ENCODE measurements at places on chromosomes 7 and 10.
A peak's percentile ranks its signal among the peaks of the same experiment; 100 is the strongest.

DNA sequence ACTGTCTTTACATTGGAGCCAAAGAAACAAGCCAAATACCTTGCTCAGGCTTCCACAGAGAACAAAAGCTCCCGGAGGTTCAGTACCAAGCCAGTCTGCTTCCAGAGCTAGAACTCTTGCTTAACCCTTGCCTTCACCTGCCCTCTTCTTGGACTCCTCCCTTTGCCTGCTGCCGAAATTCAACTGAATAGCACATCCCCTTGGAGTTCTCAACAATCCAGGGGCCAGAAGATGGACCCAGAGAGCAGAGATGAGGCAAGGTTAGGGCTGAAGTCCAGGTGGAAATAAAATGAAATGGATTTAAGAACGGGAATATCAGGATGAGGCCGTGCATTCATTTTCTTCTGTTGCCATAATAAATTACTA, 876 bp upstream of the PIK3AP1 start:
- no peak for DNase-seq

DNA sequence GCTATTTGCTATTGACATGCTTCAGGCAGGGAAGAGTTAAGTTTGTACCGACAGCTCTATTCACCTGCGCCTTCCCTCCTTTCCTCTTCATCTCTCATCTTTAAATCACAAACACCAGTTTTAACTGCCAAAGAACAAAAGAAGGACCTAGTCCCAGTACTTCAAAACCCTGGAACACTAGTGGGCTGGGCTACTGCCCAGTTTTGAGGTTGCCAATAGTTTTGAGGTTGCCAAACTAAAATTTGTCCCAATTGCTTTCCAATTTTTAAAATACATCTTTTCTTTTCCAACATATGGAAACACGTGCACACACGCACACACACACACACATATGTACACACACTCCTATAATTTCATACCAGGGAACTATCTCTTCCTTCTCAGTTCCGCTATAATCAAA, 130.6 kb upstream of the SLC26A5 start:
- no peak for DNase-seq

DNA sequence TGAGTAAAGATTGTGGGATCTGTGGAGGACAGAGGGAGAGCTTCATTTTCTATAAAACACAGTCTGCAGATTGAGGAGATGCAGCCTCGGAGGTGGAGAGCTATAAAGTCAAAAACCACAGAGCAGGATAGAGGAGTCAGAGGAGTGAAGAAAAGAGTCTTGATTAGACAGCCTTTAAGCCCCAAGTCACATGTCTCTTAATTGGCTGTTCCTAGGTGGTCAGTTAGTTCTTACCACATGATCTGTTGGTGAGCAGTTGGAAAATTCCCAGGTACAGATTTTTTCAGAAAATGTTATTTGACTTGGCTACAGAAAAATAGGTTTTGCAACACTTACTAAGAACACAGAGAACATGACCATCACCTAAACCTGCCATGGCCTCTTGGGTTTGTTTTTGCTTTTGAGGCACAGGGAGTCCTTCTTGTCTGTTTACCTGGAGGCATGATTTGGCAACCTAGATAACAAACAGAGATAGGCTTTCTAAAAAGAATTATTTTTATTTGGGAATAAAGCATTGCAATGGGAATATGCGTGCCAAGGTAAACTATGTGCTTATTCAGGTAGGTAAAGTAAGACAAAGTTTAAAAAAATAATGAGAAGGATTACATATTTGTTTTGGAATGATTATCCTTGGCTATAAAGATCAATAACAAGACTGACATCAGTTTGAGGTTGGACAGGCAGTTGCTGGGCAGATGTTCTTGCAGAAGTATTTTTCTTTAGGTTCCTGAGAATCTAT, 604 bp upstream of the CYP3A43 start:
- DNase-seq, result peak; percentile 11

- no peak for DNase-seq
These were observed 179.1 kb downstream of the ZMYND11 start for GRCh38 chr10:314381-314780.

- peak; percentile 55 for DNase-seq
These were observed 87.7 kb upstream of the PDK4 start for GRCh38 chr7:95684037-95684436.

GRCh38 chr7:148187471-148187870, 403.1 kb upstream of the C7orf33 start:
- DNase-seq, result no peak

- DNase-seq, result no peak
These were observed 22.3 kb upstream of the IL15RA start for GRCh38 chr10:5999440-6000165.

DNA sequence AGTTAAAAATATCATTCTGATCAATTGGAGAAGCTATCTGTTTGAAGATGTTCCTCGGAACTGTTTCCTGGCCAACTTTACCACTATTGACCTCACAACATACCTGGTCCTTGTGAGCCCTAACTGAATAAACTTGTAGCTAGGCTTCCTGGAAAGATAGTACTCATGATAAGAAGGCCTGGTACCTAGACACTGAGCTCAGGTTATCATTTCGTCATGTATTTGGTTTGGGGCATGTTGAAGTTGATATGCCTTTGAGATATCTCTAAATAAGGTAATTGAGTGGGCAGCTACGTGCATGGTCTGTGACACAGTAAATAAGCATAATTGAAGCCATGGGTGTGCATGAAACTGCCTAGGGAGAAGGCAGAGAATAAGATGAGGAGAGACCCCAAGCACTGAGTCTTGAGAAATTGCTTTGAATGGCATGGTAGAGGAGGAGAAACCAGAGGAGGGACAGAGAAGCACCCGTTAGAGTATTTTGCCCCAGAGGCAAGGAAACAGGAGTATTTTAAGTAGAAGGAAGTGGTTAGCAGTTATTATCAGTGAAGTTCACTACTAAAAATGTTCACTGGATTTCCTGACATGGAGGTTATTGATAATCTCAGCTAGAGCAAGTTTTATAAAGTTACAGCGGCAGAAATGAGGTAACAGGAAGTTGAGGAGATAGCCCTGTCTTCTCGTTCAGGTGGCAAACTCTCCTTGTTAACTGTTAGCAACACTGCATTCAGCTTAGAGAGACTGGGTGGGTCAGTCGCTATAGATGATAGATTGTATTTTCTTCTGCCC, 55.6 kb downstream of the CC2D2B start:
- no peak for DNase-seq

GRCh38 chr7:76234931-76235441, 33.3 kb downstream of the SRRM3 start:
- peak; percentile 20 for DNase-seq

- DNase-seq, result no peak
These were observed 828 bp downstream of the OGDHL start for GRCh38 chr10:49761201-49761788.

GRCh38 chr10:10045765-10046028, 972.0 kb upstream of the CELF2 start:
- DNase-seq, result no peak

GRCh38 chr10:13272164-13272571, 27.7 kb downstream of the PHYH start:
- DNase-seq, result no peak

- DNase-seq, result no peak
These were observed 382 bp downstream of the DIP2C start for GRCh38 chr10:689121-689451.

- no peak for DNase-seq
These were observed 16.7 kb upstream of the CADPS2 start for GRCh38 chr7:122902751-122903495.

DNA sequence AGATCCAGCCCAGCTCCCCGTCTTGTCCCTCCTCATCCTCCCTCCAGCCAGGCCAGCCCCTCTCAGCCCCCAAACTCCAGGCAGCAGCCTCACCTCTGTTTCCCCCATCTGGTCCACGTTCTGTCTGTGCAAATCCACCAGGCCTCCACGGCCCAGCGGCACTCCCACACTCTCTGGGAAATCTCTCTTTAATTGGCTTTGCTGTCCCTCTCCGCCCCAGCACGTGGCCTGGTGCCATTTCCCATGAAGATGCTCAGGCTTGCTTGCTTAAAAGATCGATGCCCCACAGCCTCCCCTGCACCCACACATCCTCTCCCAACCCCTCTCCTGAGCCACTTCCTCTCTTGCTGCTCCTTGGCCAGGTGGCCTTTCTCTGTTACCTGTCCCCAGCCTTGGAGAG, 39.3 kb downstream of the PRF1 start:
- no peak for DNase-seq

- no peak for DNase-seq
These were observed 158.6 kb downstream of the ADAM12 start for GRCh38 chr10:126229686-126230085.

GRCh38 chr10:69568472-69569395, 4.5 kb downstream of the NEUROG3 start:
- no peak for DNase-seq

DNA sequence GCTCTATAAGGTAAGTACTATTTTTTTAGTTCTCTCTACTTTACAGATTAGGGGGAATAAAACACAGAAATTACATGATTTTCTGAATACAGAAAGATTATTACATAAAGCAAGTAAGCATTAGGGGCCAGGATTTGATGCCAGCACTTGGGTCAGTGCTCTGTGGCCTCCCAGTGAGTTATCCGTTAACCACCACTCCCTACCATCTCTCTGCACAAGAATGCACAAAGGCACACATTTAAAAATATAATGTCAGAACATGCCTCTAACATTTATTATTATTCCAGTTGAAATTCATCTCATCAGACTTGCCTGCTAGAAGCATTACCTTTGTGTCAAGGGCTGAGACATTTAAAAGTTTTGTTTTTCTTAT, 59.0 kb downstream of the MET start:
- no peak for DNase-seq

- DNase-seq, result peak; percentile 63
These were observed 1.3 kb downstream of the IMMP2L start for GRCh38 chr7:111560773-111561653.
